Femur (tissue), 1 donor: ENCODE measurements at places on chromosomes 11 and 22.
A peak's percentile ranks its signal among the peaks of the same experiment; 100 is the strongest.

DNA sequence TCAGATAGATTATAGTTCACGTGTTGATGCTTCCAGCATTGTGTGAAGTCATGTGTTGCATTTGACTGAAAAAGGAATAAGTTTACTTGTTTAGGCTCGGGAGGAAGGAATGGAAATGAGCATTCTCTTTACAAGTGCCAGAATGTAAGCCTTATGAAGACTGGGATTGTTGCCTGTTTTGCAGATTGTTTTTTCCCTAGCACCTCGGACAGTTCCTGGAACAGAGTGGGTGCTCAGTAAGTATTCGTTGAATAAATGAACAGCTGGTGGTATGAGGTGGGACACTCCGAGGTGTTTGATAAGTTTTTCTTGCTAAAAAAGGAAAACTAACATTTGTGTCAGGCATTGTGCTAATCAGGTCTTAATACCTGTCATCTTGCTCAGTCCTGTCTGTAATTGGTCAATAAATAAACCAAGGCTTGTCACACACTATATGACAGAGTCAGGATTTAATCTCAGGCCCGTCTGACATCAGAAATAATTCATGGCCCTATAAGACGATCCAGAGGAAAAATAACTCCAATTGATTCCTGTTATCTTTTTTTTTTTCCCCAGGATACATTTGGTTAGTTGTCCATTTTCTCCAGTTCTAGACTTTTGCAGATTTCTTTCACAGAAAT lies 304.7 kb downstream of the NELL1 start:
- no peak for DNase-seq

GRCh38 chr22:31098632-31099110 lies 8.7 kb downstream of the SELENOM start:
- DNase-seq, result peak; percentile 57

- DNase-seq, result peak; percentile 92
Observed at GRCh38 chr11:59144579-59145345, 2.1 kb downstream of the FAM111A start.

DNA sequence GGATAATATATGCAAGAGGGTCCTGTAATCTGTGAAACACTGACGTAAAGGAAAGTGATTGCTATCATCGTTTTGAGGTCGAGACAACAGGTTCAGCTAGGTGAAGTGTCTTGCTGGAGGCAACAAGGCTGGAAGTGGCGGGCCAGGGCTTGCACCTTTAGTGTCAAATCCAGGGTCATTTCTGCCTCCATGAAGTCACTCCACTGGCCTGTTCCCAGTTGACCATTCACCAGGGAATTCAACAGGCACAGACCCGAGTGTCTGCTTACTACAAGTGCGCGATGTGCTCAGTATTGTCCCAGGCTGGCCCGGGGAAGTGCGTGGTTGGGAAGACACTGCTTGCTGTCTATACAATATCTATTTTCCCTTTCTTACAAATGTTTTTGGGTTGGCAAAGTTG lies 225.0 kb downstream of the CEP164 start:
- no peak for DNase-seq

- no peak for DNase-seq
Observed at GRCh38 chr11:128892866-128893565, 1.9 kb downstream of the KCNJ5 start.
